Erythroblast (primary cell): ENCODE measurements at places on chromosomes 4 and X.

DNA sequence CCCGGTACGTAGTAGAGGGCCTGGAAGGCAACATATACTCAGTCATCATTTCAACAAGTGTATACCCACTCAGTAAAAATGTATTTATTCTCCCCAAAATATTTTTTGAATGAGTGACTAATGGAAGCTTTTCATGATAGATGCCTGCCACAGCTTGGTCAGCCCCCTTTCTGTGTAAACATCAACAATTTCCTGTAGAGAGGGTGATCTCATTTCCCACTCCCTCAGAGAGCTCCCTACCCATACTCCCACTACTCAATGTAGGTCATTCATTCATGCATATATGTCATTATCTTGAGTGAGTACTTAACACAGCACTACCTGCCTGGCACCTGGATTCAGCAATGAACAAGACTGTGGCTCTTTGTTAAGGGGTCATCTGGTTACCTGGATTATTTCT, 81.9 kb downstream of the STK32B start:
- no peak for DNase-seq

DNA sequence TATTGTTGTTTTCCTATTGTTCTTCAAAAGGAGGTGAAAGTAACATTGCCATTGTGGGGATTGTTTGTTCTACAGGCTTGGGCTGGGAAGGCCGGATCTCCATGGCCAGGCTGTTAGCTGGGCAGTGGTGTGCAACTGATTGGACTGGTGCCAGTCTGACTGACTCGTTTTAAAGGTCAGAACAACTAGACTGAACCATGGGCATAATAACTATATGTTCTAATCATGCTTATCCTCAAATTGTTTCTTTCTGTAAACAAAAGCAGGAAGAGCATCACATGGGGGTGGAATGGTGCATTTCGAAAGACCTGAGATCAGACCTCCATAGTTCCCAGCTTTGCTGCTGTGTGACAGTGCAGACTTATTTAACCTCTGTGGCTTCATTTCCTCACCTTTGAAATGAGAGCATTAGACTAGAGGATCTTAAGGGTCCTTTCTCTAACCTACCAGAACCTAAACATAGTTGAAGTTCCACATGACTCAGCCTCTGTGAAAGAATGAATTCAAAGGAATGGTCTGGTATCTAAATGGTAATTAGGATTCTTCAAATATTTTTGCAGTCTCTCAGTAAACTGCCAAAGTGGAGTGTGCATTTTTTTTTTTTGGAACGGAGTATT, 66.7 kb upstream of the PGRMC2 start:
- DNase-seq, result peak; percentile 59

GRCh38 chrX:31499109-31499508, 427.3 kb upstream of the FTHL17 start:
- no peak for DNase-seq

DNA sequence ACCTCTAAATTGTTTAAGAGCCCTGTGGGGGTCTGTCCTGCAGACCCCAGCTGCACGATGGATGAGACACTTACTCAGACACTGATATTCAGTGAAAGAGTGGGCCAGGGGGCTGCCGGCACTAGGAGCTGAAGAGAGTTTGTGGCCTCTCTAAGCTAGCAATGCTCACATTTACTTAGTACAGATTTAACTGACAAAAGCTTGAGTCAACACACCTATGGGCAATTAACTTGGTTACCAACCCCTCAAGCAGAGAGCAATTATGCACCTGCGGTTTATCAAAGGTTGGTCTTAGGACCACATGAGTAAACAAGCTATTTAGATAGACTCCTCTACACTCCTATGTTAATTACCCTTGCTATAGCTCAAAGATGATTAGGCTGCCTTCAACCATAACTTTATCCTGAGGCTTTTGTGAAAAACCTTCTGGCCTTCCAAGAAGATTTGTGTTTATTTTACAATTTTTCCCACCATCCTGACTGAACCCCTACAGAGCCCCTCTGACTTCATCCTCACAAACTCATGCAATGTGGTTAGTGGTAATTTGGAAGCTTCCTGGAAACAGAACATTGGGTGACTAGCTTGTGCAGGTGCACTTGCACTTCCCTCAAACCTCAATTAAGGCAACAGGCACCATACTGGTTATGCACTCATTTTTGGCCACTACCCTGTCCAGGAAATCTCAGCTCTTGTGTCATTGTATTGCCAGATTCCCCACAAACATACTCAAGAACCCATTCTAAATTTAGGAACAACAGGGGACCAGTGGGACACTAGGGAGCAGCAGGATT, 234.4 kb upstream of the ITM2A start:
- DNase-seq, result no peak

DNA sequence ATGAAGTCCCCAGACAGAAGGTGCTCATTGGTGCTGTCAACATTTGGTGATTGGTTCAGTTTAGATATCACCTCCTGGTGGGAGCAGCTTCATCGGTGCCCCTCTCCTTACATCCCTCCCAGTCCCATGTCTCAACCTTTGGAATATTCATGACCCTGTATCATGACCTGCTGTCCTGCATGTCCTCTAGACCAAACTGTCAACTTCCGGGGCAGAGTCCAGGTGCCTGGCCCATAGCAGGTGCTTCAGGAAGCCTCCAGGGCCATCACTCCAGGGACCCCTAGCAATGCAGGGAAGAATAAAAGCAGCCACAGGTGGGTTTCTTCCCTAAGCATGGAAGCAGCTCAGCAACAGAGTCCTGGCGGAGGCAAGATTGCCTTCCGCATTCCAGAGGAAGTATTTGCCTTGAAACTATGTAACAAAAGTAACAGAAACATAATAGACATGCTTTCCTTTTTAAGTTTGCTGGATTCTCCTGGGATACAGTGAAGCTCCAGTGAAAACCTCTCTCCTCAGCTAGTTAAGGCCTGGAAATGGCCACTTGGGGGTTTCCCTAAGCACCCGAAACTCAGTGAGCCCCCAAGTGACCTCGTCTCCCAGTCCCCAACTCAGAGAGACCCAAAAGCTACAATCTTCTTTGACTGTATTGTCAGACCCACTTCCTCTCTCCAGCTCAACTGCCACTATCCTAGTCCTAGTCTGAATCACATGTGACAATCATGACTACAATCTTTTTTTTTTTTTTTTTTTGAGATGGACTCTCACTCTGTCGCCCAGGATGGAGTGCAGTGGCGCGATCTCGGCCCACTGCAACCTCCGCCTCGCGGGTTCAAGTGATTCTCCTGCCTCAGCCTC, 1.3 kb upstream of the ATP6AP1 start:
- no peak for DNase-seq

DNA sequence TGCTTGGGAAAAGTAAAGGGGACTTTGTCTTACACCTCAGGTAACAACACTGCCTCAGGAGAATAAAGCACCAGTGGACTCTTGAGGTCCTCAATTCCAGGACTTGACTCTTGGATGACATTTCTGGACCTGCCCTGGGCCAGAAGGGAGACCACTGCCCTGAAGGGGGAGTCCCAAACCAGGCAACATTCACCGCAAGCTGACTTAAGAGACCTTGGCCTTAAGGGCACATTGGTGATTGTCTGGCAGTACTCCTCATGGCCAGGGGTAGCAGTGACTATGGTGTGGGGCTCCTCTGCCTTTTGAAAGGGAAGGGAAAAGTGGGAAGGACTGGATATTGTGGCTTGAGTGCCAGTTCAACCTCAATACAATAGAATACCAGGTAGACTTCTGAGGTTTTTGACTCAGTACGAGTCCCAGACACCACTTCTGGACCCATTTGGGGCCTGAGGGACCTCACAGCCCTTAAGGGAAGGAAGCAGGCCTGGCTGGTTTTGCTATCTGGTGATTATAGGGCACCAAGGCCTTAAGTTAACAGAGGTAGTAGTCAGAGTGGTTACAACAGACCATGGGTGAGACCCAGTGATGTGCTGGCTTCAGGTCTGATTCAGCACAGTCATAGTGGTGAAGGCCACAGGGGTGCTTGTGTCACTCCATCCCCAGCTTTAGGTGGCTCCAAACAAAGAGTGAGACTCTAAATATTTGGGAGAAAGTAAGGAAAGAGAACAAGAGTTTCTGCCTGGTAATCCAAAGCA, 121.2 kb upstream of the TET2 start:
- DNase-seq, result no peak

DNA sequence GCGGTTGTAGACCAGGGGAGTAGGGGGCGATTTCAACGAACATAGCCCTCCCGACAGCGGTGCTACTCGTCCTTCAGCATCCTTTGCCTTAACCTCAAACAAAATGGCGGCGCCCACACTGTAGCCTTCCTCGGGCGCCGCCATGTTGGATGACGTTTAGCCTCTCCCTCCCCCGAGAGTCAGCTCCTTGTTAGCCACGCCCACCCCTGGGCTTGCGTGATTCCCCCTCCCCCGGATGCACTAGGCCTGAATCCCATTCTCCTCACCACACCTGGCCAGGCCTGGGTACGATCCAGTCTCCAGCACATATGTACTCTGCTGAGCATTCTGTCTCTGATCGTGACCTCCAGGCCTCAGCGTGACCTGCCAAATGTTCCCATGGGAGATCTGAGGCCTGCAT, 49.0 kb upstream of the ZNF157 start:
- no peak for DNase-seq

GRCh38 chr4:176002007-176002613, 63.5 kb upstream of the WDR17 start:
- no peak for DNase-seq

DNA sequence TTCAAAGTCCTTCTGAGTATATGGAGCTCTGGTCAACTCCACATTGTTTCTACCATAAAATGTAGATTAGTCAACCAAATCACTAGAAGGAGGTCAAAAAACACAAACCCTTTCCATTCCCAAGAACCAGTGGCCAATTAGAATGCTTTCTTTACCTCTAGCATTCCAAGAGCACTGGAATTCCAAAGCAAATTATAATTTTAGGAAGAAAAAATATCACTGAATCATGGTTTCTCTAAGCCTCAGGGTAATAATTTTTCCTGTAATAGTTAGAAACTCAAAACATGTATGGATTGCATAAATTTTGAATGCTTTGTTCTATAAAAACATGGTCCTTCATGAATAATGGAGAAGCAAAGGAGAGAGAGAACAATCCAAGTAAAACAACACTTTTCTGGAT, 39.5 kb downstream of the LEF1 start:
- no peak for DNase-seq

DNA sequence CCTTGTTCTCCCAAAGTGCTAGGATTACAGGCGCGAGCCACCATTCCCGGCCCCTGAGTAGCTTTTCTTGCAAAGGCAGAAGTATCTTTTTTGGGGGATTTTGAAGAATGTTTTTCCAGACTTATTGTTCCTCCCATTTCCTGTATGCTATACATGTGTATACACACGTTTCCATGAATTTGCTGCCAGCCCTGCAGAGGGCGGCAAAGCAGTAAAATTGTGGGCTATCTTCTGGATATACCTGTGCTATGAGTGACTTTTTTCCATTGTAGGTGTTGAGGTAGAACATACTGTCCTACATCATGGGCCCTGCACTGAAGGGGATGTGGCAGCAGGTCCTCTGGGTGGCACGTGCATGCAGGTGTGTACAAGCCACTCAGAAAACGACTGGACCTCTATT, 16.9 kb upstream of the MED28 start:
- DNase-seq, result no peak

- no peak for DNase-seq
Observed at GRCh38 chr4:25030277-25031076, at the start of gene LGI2. Gene LGI2 (minus strand): TSS chr4:25030946. CDS start chr4:25030693, 253 bp downstream.

DNA sequence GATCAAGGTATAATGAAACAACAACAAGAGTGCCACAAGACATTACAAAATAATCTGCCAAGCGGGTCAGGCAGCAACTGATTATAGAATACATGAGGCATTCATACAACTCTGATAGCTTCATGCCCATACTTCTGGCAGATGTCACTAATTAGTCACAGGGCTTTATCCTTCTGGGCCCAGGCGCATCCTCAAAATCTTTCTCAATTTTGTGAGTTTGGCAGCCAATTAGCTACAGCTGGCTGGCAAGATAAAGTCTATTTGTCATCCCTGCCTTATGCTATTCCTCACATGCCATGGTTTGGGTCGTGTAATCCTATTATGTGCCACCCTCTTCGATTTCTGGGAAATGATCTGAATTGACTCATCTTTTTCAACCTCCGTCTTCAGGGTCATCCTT, 254.3 kb downstream of the PACRGL start:
- no peak for DNase-seq

- peak; percentile 70 for DNase-seq
Observed at GRCh38 chrX:40104985-40105834, 7.5 kb upstream of the BCOR start.

- no peak for DNase-seq
Observed at GRCh38 chrX:104762641-104763040, 196.6 kb downstream of the IL1RAPL2 start.

DNA sequence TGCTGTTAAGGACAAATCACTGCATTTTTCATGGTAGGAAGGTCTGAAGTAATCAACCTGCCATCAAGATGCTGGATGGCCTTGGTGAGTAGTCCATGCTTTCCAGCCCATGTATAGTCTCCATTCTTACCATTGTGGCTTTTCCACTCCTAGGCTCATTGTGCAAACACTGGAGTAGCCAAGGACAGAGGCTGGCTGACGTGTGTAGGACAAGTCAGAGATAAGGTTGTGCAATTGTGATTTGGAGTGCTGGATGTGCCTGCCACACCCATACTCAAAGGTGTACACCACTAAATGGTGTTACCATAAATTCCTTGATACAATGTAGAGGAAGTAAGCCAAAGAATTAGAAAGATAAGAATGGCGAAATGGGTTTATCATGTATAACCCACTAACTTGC, 26.3 kb upstream of the RADX start:
- DNase-seq, result no peak
